ENCODE measurements at places on chromosomes 11 and 22. TPM values are rescaled to one million over a fixed set of nuclear protein-coding genes. Genes with fewer than 3 reads are reported as not detected.

PIK3C2A gene
- polyA plus RNA-seq, result 17.1 TPM

CD3G gene
- polyA plus RNA-seq, result 0.17 TPM

MS4A3 gene
- 1.1 TPM for polyA plus RNA-seq

TRPM5 gene
- 0.08 TPM for polyA plus RNA-seq

GRCh38 chr22:20648306-20648903 lies 125.5 kb upstream of the SERPIND1 start:
- no peak for DNase-seq

GRCh38 chr11:62201376-62201775 lies 7.1 kb upstream of the SCGB2A1 start:
- no peak for DNase-seq

GRCh38 chr11:30120045-30120589 lies 103.3 kb upstream of the KCNA4 start:
- DNase-seq, result no peak

- DNase-seq, result no peak
These were observed 20.2 kb upstream of the RGL4 start for GRCh38 chr22:23670378-23671295.

GRCh38 chr11:12212821-12213185 lies 102.4 kb downstream of the MICAL2 start:
- no peak for DNase-seq

DNA sequence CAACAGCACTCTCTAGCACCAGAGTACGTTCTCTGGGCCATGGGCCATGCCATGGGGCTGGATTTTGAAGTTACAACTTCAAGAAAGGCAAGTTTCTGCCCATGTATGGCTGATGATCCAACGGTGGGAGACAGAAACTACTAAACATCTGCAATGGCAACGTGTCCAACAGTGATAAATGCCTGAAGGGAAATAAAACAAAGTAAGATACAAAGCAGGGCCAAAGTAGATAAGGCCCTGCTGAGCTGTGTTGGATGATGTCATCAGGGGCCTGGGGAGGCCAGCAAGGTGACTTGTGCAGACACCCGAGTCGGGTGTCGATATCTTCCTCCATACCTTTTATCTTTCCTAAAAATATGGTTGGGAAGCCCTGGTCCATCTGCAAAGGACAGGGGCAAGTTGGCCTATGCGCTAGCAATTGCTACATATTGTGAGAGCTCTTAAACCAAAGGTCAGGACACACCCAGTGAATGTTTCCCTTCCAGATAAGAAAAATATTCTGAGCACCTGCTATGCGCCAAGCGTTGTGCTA lies 487.2 kb downstream of the MN1 start:
- no peak for DNase-seq
